ENCODE measurements at places on chromosomes 6 and 20. TPM values are rescaled to one million over a fixed set of nuclear protein-coding genes. Genes with fewer than 3 reads are reported as not detected.

- DNase-seq: peak; percentile 97
These were observed 36.2 kb upstream of the DSP start for GRCh38 chr6:7505189-7505699.

DNA sequence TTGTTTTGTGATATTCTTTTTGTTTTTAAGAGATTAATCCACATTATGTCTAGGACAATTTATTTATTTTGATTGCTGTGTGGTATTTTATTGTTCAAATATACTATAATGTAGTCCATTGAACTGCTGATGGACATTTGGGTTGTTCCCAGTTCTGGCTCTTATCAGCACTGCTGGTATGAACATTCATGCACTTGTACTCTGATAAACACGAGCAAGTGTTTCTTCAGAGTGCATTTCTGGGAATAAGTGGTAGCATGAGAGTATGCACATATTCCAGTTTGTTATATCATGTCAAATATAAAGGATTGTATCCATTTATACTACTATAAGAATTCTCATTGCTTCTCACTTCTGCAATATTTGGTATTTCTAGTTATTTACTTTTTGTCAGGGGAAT is 7.1 kb downstream of the CALHM6 start:
- DNase-seq: no peak

GRCh38 chr6:154462425-154462824 is 48.1 kb downstream of the CNKSR3 start:
- peak; percentile 42 for DNase-seq

DNA sequence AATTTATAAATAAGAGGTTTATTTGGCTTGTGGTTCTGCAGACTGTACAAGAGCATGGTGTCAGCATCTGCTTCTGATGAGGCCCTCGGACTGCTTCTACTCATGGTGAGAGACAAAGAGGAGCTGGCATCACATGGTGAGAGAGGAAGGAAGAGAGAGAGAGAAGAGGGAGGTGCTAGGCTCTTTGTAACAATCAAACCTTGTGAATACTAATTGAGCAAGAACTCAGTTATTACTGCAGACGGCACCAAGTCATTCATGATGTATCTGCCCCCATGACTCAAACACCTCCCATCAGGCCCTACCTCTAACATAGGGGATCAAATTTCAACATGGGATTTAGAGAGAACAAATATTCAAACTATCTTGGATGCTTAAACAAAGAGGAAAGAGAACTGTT is 6.3 kb upstream of the SIRPG start:
- no peak for DNase-seq

STMND1 gene
- 0.29 TPM for total RNA-seq

KIF13A gene
- total RNA-seq: 23.0 TPM
